ENCODE measurements at places on chromosomes 5 and 9.

GRCh38 chr5:139856714-139857113 lies 61.1 kb downstream of the PSD2 start:
- DNase-seq: peak; percentile 34

DNA sequence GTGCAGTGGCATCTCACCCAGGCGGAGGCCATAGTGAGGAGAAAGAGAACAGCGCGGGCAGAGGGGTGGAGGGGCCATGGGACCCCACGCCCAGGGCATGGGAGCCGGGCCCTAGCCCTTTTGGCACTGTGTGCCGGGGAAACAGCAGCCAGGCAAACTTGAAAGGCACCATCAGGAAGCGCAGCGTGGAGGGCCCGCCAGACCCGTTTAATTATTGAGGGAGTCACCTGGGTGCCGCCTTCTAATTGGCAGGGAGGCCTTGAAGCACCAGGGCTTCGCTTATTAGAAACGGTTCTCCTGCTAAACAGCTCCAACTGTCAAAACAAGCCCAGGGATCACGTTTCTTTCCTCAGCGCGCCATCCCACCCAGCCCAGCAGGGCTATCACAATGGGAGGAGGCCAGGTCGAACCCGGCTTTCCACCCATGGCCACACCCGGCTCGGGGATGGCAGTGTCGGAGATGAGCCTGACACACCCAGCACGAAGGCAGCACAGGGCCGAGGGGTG lies 104.6 kb upstream of the SARDH start:
- DNase-seq: no peak

GRCh38 chr5:89064054-89064453 lies 181.1 kb upstream of the MEF2C start:
- no peak for DNase-seq

- DNase-seq: no peak
These were observed 62.0 kb downstream of the ANKH start for GRCh38 chr5:14809369-14810155.

DNA sequence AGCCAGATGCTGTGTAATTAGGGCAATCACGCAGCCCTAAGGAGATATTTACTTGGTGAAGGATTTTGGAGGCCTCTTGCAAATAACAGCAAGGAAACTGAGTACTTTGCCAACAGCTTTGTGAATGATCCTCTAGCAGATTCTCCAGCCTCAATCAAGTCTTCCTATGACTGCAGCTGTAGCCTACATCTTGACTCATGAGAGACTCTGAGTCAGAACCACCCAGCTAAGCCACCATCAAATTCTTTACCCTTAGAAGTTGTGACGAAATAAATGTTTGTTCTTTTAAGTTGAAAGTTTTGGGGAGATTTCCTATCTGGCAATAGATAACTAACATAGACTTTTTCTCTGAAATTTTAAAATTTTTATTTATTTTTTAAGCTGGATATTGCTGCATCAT lies 237.6 kb upstream of the CCNH start:
- DNase-seq: no peak

DNA sequence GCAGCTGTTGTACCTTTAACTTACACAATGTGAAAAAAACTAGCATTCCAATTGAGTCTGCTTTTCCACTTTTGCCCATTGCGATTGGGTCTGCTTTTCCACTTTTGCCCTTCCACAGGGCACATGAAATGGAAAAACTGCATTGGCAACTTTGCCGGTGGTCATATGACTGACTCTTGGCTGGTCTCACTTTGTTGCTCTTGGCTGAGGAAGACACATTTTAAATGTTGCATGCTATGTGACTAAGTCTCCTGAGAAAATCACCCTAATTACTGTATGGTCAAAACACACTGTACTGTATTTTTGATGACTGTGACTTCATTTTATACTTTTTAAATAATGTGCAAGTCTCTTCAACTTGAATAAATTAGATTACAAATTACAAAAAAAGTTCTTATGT lies 1.6 kb upstream of the OXCT1 start:
- DNase-seq: no peak

DNA sequence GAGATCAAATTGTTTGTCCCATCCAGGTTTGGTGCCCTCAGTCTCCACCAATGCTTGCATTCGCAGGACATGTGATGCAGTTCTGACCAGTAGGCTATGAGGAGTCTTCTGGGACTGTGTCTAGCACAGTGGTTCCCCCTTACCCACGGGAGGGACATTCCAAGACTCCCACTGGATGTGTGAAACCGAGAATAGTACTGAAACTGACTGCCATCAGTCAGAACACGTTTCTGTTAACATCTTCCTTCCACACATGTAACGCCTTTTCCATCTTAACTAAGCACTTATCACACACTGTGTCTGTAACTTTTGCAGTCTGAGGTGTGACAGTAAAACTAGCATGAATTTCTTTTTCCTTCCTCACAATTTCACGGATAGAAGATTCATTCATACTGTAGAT lies 74.7 kb downstream of the PTTG1 start:
- DNase-seq: no peak

- DNase-seq: no peak
These were observed 314.4 kb downstream of the PLK2 start for GRCh38 chr5:58145397-58145934.

DNA sequence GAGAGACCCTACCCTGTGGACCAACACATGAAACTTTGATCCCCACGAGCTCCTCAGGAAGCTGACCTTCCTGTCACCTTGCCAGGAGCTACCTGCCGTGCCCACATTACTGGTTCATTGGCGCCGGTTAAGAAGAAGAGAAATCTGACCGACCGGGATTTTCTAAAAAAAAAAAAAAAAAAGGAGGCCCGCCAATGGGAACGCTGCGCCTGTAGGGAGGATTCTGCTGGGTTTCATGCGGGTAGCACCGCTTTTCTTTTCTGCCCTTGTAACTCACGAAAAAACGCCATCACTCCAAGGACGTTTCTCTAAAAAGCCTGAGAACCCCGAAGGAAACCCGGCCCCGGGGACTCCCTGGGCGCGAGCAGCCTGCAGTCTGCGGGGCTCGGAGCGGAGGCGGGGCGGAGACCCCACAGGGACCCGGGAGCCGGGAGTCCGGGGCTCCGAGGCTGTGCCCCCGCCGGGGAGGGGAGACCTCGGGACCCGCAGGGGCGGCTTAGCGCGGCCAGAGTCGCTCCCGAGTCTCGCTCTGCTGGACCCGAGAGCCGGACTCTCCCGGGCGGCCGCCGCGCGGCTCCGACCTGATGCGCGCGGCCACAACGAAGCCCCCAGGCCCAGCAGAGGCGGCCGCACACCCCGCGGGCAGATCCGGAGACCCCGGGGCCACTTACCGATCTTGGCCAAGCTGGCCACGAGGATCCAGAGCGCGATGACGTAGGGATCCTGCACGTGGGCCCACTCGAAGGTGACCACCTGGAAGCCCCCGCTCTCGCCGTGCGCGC lies 617 bp downstream of the SLC9A3 start:
- DNase-seq: no peak

- no peak for DNase-seq
These were observed 188.7 kb downstream of the EBF1 start for GRCh38 chr5:158910782-158911692.

DNA sequence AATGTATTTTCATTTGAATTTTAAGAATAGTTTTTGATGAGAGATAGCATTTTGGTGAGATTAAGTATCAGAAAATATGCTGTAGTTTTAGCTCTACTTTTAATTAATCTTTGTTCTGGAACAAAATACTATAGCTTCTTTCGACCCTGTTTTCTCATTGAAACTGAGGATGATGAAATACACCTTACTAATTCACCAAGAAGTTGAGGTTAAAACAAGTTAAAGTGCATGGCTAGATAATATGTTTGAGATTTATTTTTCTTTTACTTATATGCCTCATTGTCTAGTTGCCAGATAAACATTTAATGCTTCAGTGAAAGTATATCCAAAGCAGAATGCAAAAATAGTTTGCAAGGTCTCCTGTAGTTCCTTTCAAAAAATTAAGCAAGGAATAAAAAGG lies 140.1 kb upstream of the KCNN2 start:
- no peak for DNase-seq

DNA sequence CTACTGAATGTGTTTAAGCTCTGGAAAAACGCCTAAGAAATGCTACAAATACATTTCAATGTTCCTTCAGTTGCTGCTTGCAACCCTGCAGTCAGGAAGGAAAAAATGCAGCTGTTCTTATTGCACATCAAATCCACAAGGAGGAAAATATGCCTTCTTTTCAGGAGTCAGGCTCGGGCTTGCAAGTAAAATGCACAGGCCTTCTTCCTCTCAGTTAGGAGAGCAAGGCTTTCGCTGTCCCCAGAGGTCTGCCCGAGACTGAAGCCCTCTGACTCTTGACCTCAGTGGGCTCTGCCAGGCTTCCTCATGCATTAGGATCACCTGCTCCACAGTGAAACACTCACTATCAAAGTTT lies 899 bp upstream of the SHC3 start:
- no peak for DNase-seq

DNA sequence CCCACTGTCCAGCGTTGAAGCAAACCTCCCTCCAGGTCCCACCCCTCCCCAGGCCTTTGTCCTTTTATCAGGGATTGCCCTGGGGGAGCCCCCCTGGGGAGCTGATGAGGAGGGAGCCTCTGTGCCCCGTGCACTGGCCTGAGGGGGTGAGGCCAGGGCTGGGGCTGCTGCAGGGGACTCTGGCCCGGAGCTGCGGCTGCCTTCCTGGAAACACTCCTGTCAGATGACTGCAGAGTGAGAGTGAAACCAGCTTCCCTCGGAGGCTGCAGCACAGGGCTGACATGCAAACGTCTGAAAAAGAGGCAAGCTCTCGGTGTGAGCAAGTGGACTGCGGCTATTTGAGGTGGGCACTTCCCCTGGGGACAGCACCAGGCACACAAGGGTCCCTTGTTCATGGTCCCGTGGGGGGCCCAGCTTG lies 4.6 kb upstream of the TRAF2 start:
- no peak for DNase-seq

- DNase-seq: no peak
These were observed 259.1 kb upstream of the DAPK1 start for GRCh38 chr9:87238545-87238944.

DNA sequence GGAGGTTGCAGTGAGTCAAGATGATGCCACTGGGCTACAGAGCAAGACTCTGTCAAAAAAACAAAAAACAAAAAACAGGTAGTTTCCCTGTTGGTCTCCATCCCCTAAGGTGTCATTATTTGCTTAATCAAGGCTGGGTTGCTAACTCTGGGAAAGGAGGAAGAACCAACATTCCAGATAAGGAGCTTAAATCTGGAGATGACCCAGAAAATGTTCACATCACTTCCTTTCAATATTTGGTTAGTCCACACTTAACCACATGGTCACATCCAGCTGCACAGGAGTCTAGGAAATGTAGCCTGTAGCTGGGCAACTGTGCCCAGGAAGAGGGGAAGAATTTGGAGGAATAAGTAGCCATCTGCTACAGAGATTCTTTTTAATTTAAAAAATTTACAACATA lies 25.9 kb upstream of the MEGF9 start:
- no peak for DNase-seq

- no peak for DNase-seq
These were observed 248.9 kb downstream of the PIK3R1 start for GRCh38 chr5:68464424-68464823.

- peak; percentile 65 for DNase-seq
These were observed 11.7 kb upstream of the OR1J2 start for GRCh38 chr9:122498883-122499288.

GRCh38 chr5:1792842-1793266 lies 6.8 kb downstream of the MRPL36 start:
- DNase-seq: peak; percentile 67

- DNase-seq: no peak
These were observed 516.1 kb downstream of the NTRK2 start for GRCh38 chr9:85185486-85186217.

DNA sequence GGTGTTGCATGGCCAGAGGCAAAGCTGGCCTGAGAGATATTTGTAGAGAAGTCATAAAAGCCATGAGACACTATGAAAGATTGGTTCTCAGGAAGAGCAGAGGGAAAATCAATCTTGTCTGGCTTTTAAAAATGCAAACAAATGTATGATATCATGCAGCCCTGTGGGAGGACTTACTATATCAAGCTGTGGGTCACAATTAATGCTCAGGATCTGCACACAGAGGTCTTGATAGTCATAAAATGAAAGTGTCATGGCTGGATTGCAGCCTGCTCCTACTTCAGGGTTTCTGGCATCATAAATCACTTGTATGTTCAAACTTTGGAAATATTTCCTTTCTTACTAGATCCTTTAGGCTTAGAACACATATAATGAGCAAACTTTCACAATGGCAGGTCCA lies 151.5 kb downstream of the SEMA6A start:
- no peak for DNase-seq

GRCh38 chr5:34913072-34913471 lies 2.2 kb downstream of the RAD1 start:
- no peak for DNase-seq

DNA sequence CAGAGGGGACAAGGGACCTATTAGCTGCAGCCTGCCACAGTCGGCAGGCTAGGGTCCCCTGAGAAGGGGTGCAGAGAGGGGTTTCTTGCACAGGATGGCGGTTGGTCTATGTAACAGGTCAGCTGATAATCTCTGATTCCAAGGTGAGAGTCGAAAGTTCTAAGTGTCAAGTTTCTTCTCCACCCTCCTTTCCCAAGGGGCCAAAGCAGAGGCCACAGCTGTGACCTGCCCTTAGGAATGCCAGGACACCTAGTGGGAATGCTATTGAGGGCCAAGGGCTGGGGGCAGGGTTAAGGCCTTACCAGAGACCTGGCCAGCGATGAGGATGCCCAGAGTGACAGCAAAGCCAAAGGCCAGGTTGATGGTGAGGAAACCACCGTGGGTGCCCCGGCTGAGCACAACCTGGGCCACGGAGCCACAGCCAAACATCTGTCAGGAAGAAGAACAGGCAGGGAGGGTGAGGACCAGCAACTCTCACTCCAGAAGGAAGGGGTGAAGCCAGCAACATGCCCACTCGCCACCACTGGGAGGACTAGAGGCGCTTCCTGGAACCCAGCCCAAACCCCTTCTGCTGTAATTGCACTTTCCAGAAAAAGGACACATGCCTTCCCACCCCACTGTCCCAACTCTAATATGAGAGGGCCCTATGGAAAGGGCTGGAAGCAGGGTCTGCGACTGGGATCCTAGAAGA lies 3.8 kb downstream of the AQP3 start:
- no peak for DNase-seq

DNA sequence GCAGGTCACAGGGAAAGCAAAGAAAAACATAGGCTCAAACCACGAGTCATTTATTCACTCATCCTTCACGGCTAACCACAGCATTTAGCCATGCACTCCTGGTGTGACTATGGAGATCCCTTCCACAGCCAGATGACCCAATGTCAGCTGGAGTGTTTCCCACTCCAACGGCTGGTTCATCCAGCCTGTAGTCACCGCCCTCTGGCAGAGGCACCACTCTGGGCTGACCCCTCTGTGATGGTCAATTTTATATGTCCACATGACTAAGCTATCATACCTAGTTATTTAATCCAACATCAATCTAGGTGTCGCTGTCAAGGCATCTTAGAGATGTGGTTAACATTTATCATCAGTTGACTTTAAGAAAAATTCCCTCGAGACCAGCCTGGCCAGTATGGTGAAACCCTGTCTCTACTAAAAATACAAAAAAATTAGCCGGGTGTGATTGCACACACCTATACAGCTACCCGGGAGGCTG lies 9.5 kb upstream of the PHF19 start:
- DNase-seq: no peak

- DNase-seq: no peak
These were observed 3.6 kb downstream of the GOLPH3 start for GRCh38 chr5:32170303-32171151.

- no peak for DNase-seq
These were observed 161.4 kb downstream of the CHSY3 start for GRCh38 chr5:130065617-130066016.

GRCh38 chr5:67770431-67771025 lies 445.0 kb upstream of the PIK3R1 start:
- DNase-seq: no peak
